CD4-positive, alpha-beta T cell treated with Interleukin-2 at 100 ng/mL for 4 hours (primary cell): ENCODE measurements at places on chromosomes 2 and 18.

- no peak for DNase-seq
Observed at GRCh38 chr18:21798126-21798525, 57.5 kb downstream of the MIB1 start.

- DNase-seq = no peak
Observed at GRCh38 chr2:58427572-58428095, 186.5 kb upstream of the FANCL start.

- no peak for DNase-seq
Observed at GRCh38 chr2:59528525-59528924, 1024.9 kb downstream of the BCL11A start.

- peak; percentile 58 for DNase-seq
Observed at GRCh38 chr18:74081966-74082741, 65.5 kb downstream of the FBXO15 start.

- DNase-seq = no peak
Observed at GRCh38 chr18:12630136-12630535, 27.8 kb downstream of the SPIRE1 start.

DNA sequence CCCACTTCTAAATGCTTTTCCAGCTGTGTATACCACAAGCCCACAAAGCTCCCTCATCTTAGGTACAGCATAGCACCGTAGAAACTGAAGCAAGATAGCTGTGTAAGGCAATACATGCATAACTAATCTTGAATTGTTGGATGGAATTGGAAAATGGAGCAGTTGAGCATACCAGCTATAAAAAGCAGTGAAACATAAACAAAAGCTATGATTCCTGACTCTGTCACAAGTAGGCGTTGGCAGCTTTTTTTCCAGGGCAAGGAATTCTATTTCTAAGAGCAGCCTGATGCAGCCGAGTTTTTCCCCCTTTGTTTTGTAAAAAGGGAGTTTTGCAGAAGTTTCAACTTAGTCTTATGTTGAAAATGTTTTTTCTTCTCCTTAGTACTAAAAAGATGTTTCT lies 32.4 kb downstream of the MOGAT1 start:
- no peak for DNase-seq

GRCh38 chr18:47949202-47949601 lies 18.7 kb upstream of the SMAD2 start:
- no peak for DNase-seq

DNA sequence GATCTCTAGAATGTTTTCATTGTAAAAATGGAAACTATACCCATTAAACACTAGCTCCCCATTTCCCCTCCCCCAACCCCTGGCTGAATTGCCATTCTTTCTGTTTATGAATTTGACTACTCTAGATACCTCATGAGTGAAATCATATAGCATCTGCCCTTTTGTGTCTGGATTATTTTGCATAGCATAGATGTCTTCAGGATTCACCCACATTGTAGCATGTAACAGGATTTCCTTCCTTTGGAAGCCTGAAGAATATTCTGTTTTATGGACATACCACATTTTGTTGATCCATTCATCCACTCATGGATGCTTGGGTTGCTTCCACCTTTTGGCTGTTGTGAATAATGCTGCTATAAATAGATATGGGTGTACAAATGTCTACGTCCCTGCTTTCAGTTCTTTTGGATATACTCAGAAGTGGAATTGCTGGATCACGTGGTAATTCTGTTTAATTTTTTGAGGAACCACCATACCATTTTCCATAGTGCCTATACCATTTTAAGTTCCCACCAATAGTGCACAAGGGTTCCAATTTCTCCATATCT lies 7.7 kb upstream of the ASB1 start:
- no peak for DNase-seq

DNA sequence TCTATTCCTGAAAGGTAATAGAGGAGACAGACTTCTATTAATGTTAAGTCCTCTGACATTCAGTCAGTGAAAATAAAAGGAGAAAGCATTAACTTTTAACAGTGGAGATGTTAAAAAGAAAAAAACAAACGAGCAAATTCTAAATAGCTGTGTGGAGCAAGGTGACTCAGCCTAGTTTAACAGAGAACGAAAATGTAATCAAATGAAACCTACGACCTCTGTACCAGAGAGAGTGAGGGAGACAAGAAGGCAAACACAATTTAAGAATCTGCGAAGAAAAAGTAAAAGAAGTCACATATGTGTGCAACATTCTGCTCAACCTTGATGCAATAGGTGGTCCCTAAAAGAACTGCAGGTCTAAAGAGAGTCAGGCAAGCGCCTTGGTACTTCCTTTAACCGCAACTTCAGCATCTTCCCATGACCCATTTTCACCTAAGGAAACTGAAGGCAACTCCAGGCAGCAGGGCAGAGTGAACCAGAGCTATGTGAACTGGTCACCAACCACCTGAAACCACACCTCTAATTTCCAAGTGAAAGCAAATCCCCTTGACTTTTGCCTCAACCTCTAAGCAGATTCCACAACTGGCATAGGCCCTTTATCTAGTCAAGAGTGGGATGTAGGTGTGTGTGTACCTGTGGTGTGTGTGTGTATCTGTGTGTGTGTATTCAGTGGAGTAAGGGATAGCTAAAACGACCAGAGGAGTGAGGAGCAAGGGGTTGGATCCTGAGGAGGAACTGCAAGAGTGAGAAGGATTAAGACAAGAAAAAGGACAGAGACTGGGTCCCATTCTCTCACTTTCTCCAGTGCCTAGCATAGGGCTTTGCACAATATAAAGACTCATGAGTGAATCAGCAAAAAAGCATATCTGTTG lies 43.0 kb downstream of the FIGN start:
- no peak for DNase-seq
